Cardiac atrium fibroblast (primary cell): ENCODE measurements at places on chromosomes 2 and 18. TPM values are rescaled to one million over a fixed set of nuclear protein-coding genes. Genes with fewer than 3 reads are reported as not detected.

The POMC gene
- 0.18 and 2.8 TPM in 2 replicates for total RNA-seq

The TMEM163 gene
- total RNA-seq, result 1.3 TPM in 1 of 2 replicates, not detected in the other

The ST8SIA5 gene
- not detected in 2 replicates for total RNA-seq

The GKN2 gene
- not detected in 2 replicates for total RNA-seq
